ENCODE measurements at places on chromosomes 12 and 14.

GRCh38 chr12:62127516-62127915, 132.7 kb upstream of the USP15 start:
- DNase-seq = no peak

DNA sequence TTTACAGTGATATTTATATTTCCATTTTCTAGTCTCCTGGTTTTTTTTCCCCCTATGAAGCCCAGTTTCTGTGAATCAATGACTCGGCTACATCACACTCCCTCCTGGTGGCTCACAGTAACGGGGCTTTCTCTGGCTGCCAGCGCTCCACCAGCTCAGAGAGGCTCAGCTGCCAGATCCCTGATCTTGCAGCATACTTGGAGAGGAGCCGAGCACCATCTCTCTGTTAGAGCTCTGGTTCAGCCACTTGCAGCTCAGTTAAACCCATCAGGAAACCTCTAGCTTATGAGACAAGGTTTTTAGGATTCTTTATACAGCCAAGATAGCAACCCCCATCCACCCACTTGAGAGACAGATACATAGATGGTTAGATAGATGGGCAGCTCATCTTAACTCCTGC, 74.6 kb downstream of the CIT start:
- DNase-seq = no peak

- no peak for DNase-seq
These were observed 319.1 kb downstream of the PPFIA2 start for GRCh38 chr12:81440001-81440400.

GRCh38 chr14:85459361-85460000, 70.5 kb upstream of the FLRT2 start:
- no peak for DNase-seq

GRCh38 chr12:112097641-112098040, 10.9 kb downstream of the NAA25 start:
- no peak for DNase-seq

Measured in stimulated activated CD8-positive, alpha-beta memory T cell treated with anti-CD3 and anti-CD28 coated beads, Interleukin-12 subunit alpha, Interleukin-12 subunit beta, amount 100 ng/mL, for 1 hour (primary cell).